ENCODE measurements at places on chromosomes 2 and 18.
A peak's percentile ranks its signal among the peaks of the same experiment; 100 is the strongest.

DNA sequence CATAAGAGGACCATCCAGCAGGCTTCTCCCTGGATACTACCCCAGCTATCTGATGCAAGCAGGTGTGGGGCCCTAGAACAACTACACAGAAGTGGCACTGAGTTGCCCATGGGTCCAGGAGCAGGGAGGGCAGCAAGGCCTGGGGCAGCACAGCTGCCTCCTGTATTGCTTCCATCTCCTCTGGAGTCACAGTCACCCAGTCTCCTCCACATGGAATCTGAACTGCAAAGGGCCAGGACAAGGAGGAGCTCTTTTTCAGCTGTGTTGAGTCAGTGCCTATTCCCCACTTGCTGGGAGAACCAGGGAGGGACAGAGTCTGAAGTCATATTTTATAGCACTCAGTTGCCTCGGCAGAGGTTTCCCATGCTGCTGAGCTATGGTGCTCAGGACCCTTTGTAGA lies 67.9 kb upstream of the ALPP start:
- H3K36me3 ChIP-seq = peaks cover 56% of the 10 kb centered on the region
- H3K4me3 ChIP-seq = no peak overlapping the region
- H3K27me3 ChIP-seq = no peaks in the 10 kb centered on the region
- H3K27ac ChIP-seq = no peak overlapping the region
- peaks cover 14% of the 10 kb centered on the region for H3K4me1 ChIP-seq

DNA sequence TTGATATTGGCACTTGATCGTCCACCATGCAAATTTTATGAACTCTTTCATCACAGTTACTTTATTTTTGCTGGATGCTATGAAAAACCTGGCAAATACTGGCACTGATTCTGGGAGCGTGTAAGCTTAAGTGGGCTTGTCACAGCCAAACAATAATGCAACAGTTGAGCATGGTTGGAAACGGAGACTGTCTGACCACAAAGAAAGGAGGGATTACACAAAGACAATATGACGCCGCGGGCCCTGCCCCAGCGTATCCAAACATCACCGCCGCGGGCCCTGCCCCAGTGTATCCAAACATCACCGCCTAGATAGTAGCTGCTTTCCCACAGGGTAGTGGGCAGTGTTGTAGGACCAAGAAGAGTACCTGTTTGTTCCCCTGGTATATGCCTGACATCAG lies 135.9 kb downstream of the PRPF40A start:
- DNase-seq = no peak
- H3K36me3 ChIP-seq = no peaks in the 10 kb centered on the region
- H3K27ac ChIP-seq = no peak overlapping the region
- no peak overlapping the region for H3K4me3 ChIP-seq
- no peaks in the 10 kb centered on the region for H3K4me1 ChIP-seq

DNA sequence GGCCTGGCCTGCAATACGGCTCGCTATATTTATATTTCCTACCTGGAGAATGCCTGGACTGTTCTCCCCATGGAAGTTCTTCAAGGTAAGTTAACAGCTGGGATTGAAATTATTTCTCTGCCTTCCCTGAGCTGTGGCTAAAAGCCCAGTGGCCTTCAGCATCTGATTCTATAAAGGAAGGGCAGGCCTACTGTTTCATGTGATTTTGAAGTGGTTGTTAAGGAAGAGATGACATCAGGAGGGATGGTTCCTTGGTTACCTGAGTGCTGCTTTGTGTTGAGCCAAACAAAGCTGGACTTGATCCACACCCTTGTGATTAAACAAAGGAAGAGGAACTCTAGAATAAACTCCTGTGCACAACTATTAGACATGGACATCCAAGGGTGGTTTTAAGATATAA lies 61.6 kb downstream of the MFSD6 start:
- no peak for DNase-seq
- H3K36me3 ChIP-seq = peaks cover 13% of the 10 kb centered on the region
- H3K27ac ChIP-seq = no peak overlapping the region
- H3K4me3 ChIP-seq = no peak overlapping the region
- no peaks in the 10 kb centered on the region for H3K27me3 ChIP-seq

DNA sequence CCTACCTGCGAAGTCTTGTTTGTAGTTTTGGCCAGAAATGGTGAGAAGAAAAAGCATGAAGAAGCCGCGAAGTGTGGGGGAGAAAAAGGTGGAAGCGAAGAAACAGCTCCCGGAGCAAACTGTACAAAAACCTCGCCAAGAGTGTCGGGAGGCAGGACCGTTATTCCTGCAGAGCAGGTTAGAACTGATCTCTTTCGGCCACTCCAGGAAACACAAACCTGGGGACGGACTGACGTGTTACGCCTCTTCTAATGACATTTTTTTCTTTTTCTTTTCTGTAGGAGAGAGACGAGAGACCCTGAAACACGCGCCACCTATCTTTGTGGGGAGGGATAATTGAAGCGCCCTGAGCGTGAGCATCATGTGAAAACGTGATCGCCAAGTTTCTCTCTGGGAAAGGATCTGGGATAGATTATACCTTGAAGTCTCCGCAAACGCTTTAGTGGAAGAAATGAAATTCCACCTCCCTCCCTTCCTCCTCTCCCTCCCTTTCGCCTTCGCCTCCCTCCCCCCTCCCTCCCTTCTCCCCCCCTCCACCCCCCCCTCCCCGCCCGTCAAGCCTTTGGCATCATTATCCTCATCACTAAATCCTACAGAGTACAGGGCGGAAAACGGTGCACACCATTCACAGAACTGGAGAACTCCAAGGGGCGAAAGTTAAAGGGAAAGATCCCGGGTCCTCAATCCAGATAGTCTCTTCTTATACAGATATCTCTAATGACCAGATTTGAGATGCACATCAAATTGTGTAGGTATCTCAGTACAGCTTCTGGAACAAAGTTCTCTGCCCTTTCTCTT lies at the start of gene ZEB2:
TSS of gene ZEB2 (minus strand) at position 186 of the 798 bp plus-strand sequence. CDS start 2,769 bp downstream, outside the sequence.
- no peak within 1 kb of the TSS for H3K27ac ChIP-seq
- H3K4me1 ChIP-seq = peaks cover 30% of the 10 kb centered on the region
- peaks cover 5% of the 10 kb centered on the region for H3K27me3 ChIP-seq
- H3K4me3 ChIP-seq = peak within 1 kb of the TSS; percentile 62
- H3K36me3 ChIP-seq = peaks cover 6% of the 10 kb centered on the region

- peaks cover 16% of the 10 kb centered on the region for H3K27me3 ChIP-seq
- H3K4me1 ChIP-seq = peaks cover 5% of the 10 kb centered on the region
- no peaks in the 10 kb centered on the region for H3K36me3 ChIP-seq
- H3K27ac ChIP-seq = no peak overlapping the region
- no peak overlapping the region for H3K4me3 ChIP-seq
These were observed 246.9 kb downstream of the NDUFA10 start for GRCh38 chr2:239778042-239778851.

GRCh38 chr2:74921236-74921736 lies 37.2 kb upstream of the POLE4 start:
- H3K4me1 ChIP-seq = peaks cover 5% of the 10 kb centered on the region
- H3K27me3 ChIP-seq = peaks cover 9% of the 10 kb centered on the region
- DNase-seq = no peak
- H3K27ac ChIP-seq = no peak overlapping the region
- no peaks in the 10 kb centered on the region for H3K36me3 ChIP-seq
- H3K4me3 ChIP-seq = no peak overlapping the region

DNA sequence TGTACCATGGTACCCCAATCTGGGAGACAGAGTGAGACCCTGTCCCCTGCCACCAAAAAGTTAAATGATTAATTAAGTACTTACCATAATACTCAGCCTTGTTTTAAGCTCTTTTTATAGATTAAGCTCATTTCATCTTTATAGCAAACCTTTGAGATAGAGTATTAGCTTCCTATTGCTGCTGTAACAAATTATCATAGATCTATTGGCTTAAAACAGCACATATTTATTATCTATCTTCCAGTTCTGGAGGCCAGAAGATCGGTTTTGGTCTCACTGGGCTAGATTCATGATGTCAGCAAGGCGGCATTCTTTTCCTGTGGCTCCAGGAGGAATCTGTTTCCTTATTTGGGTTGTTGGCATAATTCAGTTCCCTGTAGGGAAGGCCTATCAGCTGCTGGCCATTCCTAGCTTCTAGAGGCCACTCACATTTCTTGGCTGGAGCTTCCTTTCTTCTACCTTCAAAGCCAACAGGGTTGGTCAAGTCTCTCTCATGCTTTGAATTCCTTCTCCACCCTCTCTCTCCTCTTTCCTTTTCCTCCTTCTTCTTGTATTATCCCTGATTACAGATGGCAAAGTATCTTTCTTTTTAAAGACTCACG lies 13.7 kb upstream of the GREB1 start:
- H3K27me3 ChIP-seq = peaks cover 14% of the 10 kb centered on the region
- no peak for DNase-seq
- H3K4me3 ChIP-seq = no peak overlapping the region
- no peaks in the 10 kb centered on the region for H3K4me1 ChIP-seq
- H3K36me3 ChIP-seq = peaks cover 3% of the 10 kb centered on the region
- H3K27ac ChIP-seq = no peak overlapping the region

DNA sequence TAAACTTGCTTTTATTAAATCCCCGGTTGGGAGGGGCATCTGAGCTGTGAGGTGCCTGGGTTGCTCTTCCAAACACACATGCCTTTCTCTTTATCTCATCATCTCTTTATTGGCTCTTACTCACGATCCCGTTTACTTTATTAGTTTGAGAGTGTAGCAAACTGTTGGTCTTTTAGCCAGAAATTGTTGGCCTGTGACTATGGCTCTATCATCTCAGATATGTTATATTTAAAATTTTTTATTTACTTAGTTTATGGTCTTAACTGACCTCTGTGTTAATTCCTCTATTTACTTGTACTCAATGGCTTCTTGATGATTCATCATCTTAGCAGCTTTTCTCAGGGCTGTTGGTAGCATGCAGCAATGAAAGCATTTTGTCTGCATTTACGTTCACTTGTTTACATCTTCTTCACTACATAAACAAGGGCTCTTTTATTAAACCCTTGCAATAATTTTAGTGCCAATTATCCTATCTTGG lies 408.4 kb downstream of the HRH4 start:
- H3K4me3 ChIP-seq = no peak overlapping the region
- H3K27me3 ChIP-seq = peaks cover 9% of the 10 kb centered on the region
- DNase-seq = no peak
- H3K36me3 ChIP-seq = no peaks in the 10 kb centered on the region
- H3K27ac ChIP-seq = no peak overlapping the region
- H3K4me1 ChIP-seq = no peaks in the 10 kb centered on the region

DNA sequence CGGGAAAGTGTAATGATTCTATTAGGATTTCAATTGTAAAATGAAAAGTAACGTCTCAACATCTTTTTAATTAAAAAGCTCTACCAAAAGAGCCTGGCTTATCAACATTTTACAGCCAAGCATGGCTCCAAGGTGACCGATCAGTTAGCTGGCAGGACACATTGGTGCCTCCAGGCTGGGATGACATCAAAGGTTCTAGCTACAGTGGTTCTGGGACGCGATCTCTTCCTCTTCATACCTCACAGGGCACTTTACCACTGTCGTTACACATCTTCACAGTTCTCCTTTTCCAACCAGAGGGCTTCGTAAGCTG lies 693 bp downstream of the ORC2 start:
- peaks cover 4% of the 10 kb centered on the region for H3K36me3 ChIP-seq
- no peak for DNase-seq
- H3K4me3 ChIP-seq = peak overlapping the region; percentile 96
- peak overlapping the region; percentile 95 for H3K27ac ChIP-seq
- peaks cover 35% of the 10 kb centered on the region for H3K4me1 ChIP-seq

DNA sequence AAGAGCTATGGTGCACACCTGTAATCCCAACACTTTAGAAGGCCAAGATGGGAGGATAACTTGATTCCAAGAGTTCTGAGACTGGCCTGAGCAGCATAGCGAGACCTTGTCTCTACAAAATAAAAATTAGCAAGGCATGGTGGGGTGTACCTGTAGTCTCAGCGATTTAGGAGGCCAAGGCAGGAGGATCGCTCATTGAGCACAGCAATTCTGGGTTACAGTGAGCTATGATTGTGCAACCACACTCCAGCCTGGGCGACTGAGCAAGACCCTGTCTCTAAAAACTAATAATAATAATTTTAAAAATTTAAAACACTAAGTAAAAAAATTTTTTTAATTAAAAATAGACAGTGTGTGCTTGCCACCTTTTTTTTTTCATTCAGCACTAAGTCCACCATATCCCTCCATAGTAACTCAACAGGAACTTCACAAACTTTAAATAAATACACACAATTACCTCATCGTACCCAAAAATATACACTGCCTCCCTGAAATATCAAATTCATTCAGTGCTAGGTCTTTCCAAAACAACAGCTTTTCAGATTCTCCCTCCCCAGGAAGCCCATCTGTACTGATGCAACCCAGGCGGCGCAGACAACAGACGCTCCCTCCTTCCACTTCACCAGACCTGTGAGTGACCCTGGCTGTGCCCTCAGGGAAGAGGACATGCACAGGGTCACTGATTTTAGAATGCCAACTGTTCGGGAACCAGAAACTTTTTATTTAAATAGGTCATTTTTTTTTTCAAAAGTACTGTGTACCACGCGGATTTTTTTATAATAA lies 29.6 kb downstream of the FAM168B start:
- H3K4me1 ChIP-seq = peaks cover 9% of the 10 kb centered on the region
- H3K4me3 ChIP-seq = no peak overlapping the region
- no peaks in the 10 kb centered on the region for H3K27me3 ChIP-seq
- peaks cover 35% of the 10 kb centered on the region for H3K36me3 ChIP-seq
- no peak overlapping the region for H3K27ac ChIP-seq
- no peak for DNase-seq

- DNase-seq = no peak
- H3K4me3 ChIP-seq = no peak overlapping the region
- H3K27me3 ChIP-seq = peaks cover 3% of the 10 kb centered on the region
- no peak overlapping the region for H3K27ac ChIP-seq
These were observed 120.0 kb upstream of the EPC2 start for GRCh38 chr2:148524519-148524919.

DNA sequence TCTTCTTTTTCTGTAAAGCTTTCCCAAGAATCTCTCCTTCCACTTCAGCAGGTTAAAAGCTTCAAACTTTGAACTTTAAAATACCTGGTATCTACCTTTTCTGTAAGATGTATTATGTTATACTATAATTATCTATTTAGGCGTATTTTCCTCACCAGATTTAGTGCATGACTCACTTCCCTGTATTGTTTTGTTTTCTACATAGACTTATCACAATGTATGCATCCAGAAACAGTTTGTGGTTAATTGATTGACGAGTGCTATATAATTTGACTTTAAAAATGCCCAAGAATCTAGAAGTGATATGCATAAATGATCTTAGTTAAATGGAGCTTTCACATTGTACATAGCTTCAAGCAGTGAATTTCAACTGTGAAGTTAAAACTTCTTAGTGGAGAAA lies 473.9 kb upstream of the CDH2 start:
- no peak overlapping the region for H3K4me3 ChIP-seq
- no peak for DNase-seq
- no peak overlapping the region for H3K27ac ChIP-seq
- no peaks in the 10 kb centered on the region for H3K4me1 ChIP-seq

GRCh38 chr2:239277401-239278085 lies 123.3 kb downstream of the HDAC4 start:
- no peaks in the 10 kb centered on the region for H3K36me3 ChIP-seq
- peaks cover 25% of the 10 kb centered on the region for H3K27me3 ChIP-seq
- H3K4me3 ChIP-seq = no peak overlapping the region
- H3K4me1 ChIP-seq = peaks cover 22% of the 10 kb centered on the region
- H3K27ac ChIP-seq = no peak overlapping the region
- no peak for DNase-seq
